ENCODE measurements at places on chromosomes 12 and 14. TPM values are rescaled to one million over a fixed set of nuclear protein-coding genes. Genes with fewer than 3 reads are reported as not detected.
A peak's percentile ranks its signal among the peaks of the same experiment; 100 is the strongest.

GRCh38 chr14:71776471-71777360 lies 155.5 kb upstream of the RGS6 start:
- no peak for DNase-seq

Gene KLRC1
- total RNA-seq, result not detected

DNA sequence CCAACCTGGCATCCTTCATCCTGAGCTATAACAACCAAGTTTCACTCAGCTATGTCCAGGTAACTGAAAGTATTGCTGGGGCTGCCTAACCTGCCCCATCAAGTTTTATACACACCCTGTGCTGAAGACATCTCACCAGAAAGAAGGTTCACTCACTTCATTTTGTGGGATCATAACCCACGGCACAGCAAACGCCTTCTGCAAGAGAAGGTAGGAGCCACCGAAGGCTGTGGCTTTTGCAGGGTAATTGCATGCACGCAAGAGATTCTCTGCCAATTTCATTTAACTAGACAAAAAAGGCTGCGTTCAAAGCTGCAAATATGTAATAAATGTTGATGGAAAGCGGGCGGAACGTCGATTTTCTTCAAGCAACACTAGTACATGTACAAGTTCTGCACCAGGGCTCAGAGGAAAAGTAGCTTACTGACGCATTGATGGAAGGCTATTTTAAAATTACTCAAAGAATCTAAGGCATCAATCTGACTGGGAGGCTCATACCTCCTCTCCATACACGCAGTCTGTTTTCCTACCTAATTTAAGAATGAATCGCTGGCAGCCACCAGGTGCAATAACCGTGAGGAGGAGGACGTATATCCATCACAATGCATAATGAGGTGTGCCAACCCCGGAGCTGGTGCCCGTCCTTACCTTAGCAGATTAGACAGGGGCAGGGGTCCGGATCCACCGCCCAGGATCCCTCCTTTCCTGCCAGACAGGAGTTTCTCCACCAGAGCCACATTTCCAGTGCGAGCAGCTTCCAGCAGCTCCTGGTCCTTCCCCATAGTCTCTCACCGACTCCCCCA lies 1.1 kb downstream of the ANKS1B start:
- no peak for DNase-seq

DNA sequence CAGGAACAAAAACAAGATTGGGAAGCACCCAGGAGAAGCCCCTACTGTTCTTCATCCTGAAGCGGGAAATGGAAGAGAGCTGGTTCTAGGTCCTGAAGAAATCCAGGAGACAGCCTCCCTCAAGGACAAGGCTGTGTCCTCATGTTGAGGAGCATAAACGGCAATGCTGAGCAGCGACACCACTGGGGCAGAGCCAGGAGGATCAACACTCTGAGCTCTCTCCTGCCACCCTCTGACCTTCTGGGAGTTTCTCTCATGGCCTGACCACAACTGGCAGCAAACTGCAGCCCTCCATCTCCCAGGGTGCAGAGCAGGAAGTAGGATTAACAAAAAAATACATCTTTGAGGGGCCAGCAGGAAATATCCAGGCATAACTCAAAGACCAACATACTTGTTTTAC lies 1292.2 kb upstream of the TMEM132C start:
- no peak for DNase-seq

Gene TIGAR
- total RNA-seq, result 11.8 TPM

DNA sequence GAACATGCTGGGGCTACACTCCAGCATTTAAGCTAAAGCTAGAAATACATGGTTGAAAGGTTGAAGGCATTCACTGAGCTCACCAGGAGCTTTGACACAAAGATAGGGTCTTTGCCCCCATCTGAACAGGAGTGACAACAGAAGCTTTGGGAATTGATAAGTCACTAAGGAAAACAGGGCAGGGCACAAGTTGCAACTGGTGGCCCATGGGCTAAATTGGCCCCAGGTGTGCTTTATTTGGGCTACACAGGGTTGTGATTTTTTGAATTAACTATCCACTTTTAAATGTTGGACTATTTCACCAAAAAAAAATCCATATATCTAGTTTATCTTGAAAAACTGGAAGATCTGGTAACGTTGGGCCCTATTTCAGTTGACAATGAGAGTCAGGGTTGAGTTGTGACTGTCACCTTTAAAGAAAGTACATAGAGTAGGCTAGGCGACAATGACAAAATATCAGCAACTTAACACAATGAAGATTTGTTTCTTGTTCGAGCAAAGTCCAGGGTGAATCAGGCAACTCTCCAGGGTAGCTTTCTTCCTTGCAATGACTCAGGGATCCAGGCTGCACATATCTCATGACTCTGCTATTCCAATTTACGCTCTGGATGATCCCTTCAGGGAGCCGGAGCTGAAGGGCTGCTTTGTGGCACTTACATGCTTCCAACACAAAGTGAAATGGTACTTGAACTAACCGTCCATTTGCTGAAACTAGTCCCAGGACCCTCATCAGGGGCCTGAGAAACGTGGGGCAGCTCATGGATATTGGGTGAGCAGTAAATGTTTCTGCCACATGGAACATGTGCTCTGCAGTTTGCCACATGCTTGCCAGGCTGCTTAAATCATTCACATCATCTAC lies 13.3 kb upstream of the EIF4B start:
- peak; percentile 84 for DNase-seq

GRCh38 chr12:110176745-110177144 lies 52.6 kb downstream of the IFT81 start:
- DNase-seq, result no peak

Gene DENND5B
- 2.6 TPM for total RNA-seq

Gene HPD
- 0.79 TPM for total RNA-seq

DNA sequence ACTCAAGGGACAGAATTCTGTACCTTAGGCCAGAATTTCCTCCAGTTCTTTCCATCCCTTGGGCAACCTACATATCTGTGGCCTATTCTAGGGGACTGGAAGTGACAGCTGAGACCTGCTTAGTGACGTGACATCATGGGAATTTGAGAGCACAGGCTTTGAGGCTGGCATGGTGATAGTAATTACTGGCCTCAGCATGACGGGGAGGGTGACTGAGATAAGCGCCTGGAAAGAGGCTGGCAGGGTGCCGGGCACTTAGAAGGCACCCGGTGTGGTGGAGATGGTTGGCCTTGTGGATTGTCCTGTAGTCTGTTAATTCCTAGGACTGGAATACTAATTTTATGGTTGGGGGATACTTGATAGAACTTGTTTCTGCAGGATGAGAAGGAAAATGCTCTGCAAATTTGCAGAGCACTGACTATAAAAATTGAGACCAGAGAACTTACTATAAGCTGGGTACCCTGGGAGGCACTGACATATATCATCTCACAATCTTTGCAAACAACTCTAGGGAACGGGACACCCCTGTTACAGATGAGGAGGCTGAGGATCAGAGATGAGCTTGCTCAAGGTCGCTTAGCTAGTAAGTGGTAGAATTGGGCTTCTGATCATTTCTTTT lies 42.2 kb upstream of the TBX3 start:
- DNase-seq, result no peak

- peak; percentile 54 for DNase-seq
Observed at GRCh38 chr12:538731-539539, 79.2 kb downstream of the B4GALNT3 start.

DNA sequence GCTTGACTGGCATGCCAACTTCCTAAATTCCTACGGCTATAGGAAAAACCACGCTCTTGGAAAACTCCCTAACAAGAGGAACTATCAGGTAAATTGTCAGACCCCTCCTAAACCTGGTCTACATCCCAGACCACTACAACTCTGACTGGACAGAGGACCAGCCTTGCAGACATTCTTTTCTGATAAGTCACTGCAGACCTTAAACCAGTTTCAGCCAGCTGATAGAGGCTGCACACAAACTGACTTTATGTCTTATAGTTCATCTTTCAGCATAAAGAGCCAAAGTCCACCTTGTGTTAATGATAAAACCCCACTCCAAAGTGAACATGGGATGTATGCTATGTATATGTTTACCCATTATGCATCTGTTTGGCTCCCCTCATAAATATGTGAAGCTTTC lies 166.6 kb downstream of the KTN1 start:
- no peak for DNase-seq

All from bronchial epithelial cell (primary cell).